Adrenal gland (tissue), 19 donors: ENCODE measurements at places on chromosomes 6 and 20. TPM values are rescaled to one million over a fixed set of nuclear protein-coding genes. Genes with fewer than 3 reads are reported as not detected.

TSHZ2 gene
- 54.9 TPM for total RNA-seq

CCM2L gene
- total RNA-seq: 6.2 TPM

PRKN gene
- 14.2 TPM for total RNA-seq

SYTL3 gene
- 3.9 TPM for total RNA-seq

PPIL6 gene
- total RNA-seq: 3.3 TPM

NTSR1 gene
- total RNA-seq: 0.14 TPM

SRMS gene
- not detected for total RNA-seq

TNFRSF21 gene
- 8.1 TPM for total RNA-seq

DDR1 gene
- total RNA-seq: 48.2 TPM

DNA sequence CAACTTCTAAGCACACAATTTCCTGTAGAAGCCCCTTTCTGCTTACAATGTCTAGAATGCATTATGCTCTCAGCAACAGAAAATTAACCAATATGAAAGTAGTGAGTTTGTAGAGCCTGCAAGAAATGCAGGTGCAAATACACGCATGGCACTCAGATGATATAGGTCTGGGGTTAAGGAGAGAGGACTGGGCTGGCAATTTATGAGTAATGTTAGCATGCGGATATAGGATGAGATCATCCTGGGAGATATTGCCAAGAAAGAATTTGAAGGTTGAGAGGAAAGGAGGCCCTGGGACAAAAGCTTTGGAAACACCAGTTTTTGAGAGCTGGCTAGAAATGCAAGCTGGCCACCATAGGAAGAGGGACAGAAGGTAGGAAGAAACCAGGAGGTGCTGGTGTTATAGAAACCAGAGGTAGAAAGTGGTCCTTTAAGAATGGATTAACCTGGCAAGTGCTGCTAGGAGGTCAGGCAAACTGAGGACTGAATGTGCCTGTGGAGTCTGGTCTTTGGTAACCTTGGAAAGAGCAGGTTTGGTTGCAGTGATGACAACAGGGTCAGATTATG is 183.2 kb upstream of the MYLIP start:
- no peak overlapping the region for H3K4me3 ChIP-seq
- H3K36me3 ChIP-seq: no peaks in the 10 kb centered on the region
- no peaks in the 10 kb centered on the region for H3K27me3 ChIP-seq
- no peak for DNase-seq

- H3K4me1 ChIP-seq: no peaks in the 10 kb centered on the region
- no peaks in the 10 kb centered on the region for H3K27me3 ChIP-seq
- H3K4me3 ChIP-seq: no peak overlapping the region
- no peak overlapping the region for H3K27ac ChIP-seq
- H3K36me3 ChIP-seq: no peaks in the 10 kb centered on the region
These were observed 311.5 kb downstream of the PLCB1 start for GRCh38 chr20:8443464-8444072.

DNA sequence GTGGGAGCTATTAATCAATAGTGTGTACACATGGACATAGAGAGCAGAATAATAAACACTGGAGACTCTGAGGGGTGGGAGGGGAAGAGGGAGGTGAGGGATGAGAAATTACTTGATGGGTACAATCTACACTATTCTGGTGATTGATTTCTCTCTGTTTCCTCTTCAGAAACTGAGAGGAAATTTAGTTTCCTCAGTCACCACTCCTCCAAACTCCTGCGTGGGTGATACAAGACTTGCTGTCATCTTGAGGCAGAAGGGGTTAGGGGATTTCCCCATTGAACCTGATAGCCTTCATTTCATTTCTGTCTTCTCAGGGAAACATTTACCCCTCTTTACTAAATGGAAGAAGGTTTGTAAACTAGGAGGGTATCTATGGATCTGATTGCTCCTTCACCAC is 84.3 kb upstream of the ESR1 start:
- DNase-seq: no peak
- no peaks in the 10 kb centered on the region for H3K27me3 ChIP-seq
- H3K4me1 ChIP-seq: no peaks in the 10 kb centered on the region
- no peak overlapping the region for H3K27ac ChIP-seq

DNA sequence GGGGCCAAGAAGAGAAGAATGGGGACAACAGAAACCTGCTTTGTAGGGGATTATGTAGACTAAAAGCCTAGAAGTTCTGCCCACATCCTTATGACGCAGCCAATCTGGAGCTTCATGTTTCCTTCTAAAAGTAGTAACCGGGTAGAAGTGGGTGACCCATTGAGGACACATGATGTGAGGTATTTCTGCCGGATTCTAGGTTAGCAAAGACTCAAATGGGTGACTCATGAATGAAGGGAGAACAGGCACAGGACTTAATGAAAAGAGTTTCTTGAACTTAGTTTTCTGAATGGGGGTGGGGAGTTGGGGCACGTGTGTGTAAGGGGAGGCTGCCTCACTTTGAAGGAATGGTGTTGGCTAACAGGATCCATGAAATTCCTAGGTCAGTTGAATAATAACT is 68.8 kb downstream of the CDS2 start:
- H3K36me3 ChIP-seq: no peaks in the 10 kb centered on the region
- no peak for DNase-seq
- no peak overlapping the region for H3K27ac ChIP-seq
- H3K4me3 ChIP-seq: no peak overlapping the region

DNA sequence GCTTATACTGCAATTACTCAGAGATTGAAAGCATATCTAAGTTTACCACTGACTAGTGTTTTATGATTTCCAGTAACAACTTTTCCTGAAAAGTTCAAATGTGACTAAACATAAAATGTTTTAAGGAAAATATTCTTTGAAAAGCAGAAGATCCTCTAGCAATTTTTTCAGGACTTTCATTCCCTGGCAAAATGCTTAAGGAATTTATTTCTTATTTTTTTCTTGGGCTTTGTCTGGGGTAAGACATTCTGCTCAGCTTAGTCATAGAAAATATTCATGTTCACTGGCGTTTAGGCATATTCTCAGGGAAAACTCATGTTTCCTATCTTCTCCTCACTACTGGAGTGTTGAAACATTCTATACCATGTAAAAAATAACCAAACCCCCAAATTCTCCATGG is 235.3 kb upstream of the CEP162 start:
- no peaks in the 10 kb centered on the region for H3K27me3 ChIP-seq
- H3K4me1 ChIP-seq: no peaks in the 10 kb centered on the region
- no peaks in the 10 kb centered on the region for H3K36me3 ChIP-seq
- no peak overlapping the region for H3K27ac ChIP-seq
- no peak overlapping the region for H3K4me3 ChIP-seq
- no peak for DNase-seq

DNA sequence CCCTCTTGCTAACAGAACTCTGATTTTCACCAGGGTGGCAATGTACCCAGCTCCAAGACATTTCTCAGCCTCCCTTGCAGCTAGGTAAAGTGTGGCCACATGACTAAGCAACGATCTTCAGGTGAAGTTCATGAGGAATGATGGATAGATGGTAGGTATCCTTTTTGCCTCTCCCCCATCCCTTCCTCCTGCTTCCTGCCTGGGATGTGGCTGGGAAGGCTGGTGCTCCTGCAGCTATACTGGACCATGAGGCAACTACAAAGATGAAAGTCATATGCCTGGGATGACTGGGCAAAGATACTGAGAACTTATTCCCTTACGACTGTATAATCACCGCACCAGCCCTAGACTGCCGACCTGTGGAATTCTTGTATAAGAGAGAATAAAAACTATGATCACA is 13.4 kb downstream of the ZNF335 start:
- H3K4me3 ChIP-seq: no peak overlapping the region
- no peaks in the 10 kb centered on the region for H3K27me3 ChIP-seq
- no peak overlapping the region for H3K27ac ChIP-seq
- no peaks in the 10 kb centered on the region for H3K4me1 ChIP-seq
- H3K36me3 ChIP-seq: no peaks in the 10 kb centered on the region

- H3K4me3 ChIP-seq: no peak overlapping the region
- peaks cover 4% of the 10 kb centered on the region for H3K4me1 ChIP-seq
- no peak overlapping the region for H3K27ac ChIP-seq
- H3K27me3 ChIP-seq: peaks cover 56% of the 10 kb centered on the region
- DNase-seq: no peak
- no peaks in the 10 kb centered on the region for H3K36me3 ChIP-seq
These were observed 16.5 kb upstream of the LIN28B start for GRCh38 chr6:104940238-104940892.

- H3K4me1 ChIP-seq: peaks cover 23% of the 10 kb centered on the region
- no peaks in the 10 kb centered on the region for H3K27me3 ChIP-seq
- no peak overlapping the region for H3K4me3 ChIP-seq
- DNase-seq: peak; percentile 43
These were observed 44.6 kb downstream of the TOX2 start for GRCh38 chr20:43959079-43959919.

GRCh38 chr6:157283330-157283898 is 39.9 kb downstream of the TMEM242 start:
- H3K27ac ChIP-seq: no peak overlapping the region
- no peaks in the 10 kb centered on the region for H3K4me1 ChIP-seq
- no peaks in the 10 kb centered on the region for H3K36me3 ChIP-seq
- H3K4me3 ChIP-seq: no peak overlapping the region

DNA sequence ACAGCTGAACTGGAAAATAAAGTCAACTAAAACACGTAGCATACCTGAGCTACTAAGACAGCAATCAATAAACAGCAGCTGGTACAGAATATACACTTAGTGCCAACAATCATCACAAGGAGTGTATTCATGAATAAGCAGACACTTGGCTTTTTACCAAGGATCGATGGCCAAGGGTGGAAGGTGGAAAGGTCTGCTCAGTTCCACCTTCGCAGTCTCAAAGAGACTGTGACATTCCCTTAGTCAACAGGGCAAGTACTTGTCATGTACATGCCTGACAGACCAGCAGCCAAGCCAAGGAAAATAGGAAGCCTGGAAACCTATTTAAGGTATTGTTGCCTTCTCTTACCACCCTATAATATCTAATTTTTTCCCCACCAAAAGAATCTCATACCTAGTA is 21.4 kb downstream of the HBS1L start:
- no peaks in the 10 kb centered on the region for H3K36me3 ChIP-seq
- DNase-seq: no peak
- no peaks in the 10 kb centered on the region for H3K27me3 ChIP-seq
- H3K4me3 ChIP-seq: no peak overlapping the region
- no peak overlapping the region for H3K27ac ChIP-seq

GRCh38 chr20:62423326-62423706 is 4.0 kb downstream of the RBBP8NL start:
- H3K27ac ChIP-seq: no peak overlapping the region
- DNase-seq: no peak
- H3K27me3 ChIP-seq: no peaks in the 10 kb centered on the region
- no peak overlapping the region for H3K4me3 ChIP-seq

- H3K4me1 ChIP-seq: peaks cover 5% of the 10 kb centered on the region
- peak overlapping the region; percentile 39 for H3K4me3 ChIP-seq
- DNase-seq: peak; percentile 74
- no peaks in the 10 kb centered on the region for H3K36me3 ChIP-seq
These were observed 4.8 kb upstream of the SOX4 start for GRCh38 chr6:21588481-21589351.

- no peaks in the 10 kb centered on the region for H3K27me3 ChIP-seq
- no peak overlapping the region for H3K4me3 ChIP-seq
- H3K36me3 ChIP-seq: no peaks in the 10 kb centered on the region
- no peaks in the 10 kb centered on the region for H3K4me1 ChIP-seq
- no peak for DNase-seq
These were observed 304.9 kb downstream of the CD109 start for GRCh38 chr6:74000666-74001490.

GRCh38 chr6:154719433-154719832 is 13.8 kb upstream of the SCAF8 start:
- H3K27ac ChIP-seq: no peak overlapping the region
- H3K4me1 ChIP-seq: no peaks in the 10 kb centered on the region
- H3K4me3 ChIP-seq: no peak overlapping the region
- H3K27me3 ChIP-seq: no peaks in the 10 kb centered on the region
- no peaks in the 10 kb centered on the region for H3K36me3 ChIP-seq

GRCh38 chr20:63782521-63782971 is 43.0 kb downstream of the SLC2A4RG start:
- no peaks in the 10 kb centered on the region for H3K27me3 ChIP-seq
- DNase-seq: no peak
- no peak overlapping the region for H3K27ac ChIP-seq
- no peaks in the 10 kb centered on the region for H3K36me3 ChIP-seq

DNA sequence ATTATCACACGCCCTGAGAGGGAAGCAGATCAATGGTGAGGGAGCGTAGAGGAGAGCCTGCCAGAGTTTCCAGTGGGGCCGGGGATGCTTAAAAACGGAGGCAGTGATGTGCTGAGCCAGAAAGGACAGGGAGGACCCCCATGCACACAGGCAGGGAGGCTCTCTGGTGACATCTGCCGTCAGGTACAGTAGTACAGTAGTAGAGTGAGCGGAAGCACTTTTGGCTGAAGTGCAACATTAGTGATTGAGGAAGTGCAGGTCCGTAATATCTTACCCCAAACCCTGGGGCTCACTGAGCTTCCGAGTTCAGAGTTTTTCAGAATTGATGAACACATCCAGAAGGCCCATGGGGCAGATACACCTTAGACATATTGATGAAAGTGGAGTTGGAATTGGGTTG is 42.1 kb downstream of the GFRA4 start:
- no peaks in the 10 kb centered on the region for H3K27me3 ChIP-seq
- no peaks in the 10 kb centered on the region for H3K4me1 ChIP-seq
- no peak overlapping the region for H3K27ac ChIP-seq
- H3K4me3 ChIP-seq: no peak overlapping the region
- peaks cover 18% of the 10 kb centered on the region for H3K36me3 ChIP-seq

DNA sequence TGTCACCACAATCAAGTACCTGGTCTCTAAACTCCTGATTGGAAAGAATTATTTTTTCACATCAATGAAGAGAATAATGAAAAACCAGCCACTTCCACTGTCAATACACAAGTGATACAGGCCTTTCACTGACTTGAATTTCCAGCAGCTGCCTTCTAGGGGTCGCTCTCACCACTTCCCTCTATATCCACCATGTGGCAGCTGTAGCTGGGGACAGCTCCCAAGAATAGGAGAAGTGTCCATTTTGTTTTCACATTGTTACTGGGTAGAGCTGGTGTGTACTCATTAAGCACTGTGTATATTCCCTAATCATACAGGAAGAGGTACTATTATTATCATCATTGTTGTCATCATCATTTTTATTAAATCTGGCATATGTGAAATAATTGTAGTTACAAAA is 438.4 kb upstream of the SPTLC3 start:
- no peaks in the 10 kb centered on the region for H3K36me3 ChIP-seq
- no peak overlapping the region for H3K4me3 ChIP-seq
- H3K4me1 ChIP-seq: no peaks in the 10 kb centered on the region
- H3K27me3 ChIP-seq: no peaks in the 10 kb centered on the region
- no peak overlapping the region for H3K27ac ChIP-seq

- no peaks in the 10 kb centered on the region for H3K36me3 ChIP-seq
- no peak overlapping the region for H3K27ac ChIP-seq
- H3K27me3 ChIP-seq: no peaks in the 10 kb centered on the region
These were observed 13.5 kb upstream of the MYB start for GRCh38 chr6:135167617-135168016.

GRCh38 chr20:18443886-18444285 is 22.9 kb downstream of the DZANK1 start:
- H3K36me3 ChIP-seq: no peaks in the 10 kb centered on the region
- H3K4me1 ChIP-seq: no peaks in the 10 kb centered on the region
- DNase-seq: no peak
- no peaks in the 10 kb centered on the region for H3K27me3 ChIP-seq
- no peak overlapping the region for H3K4me3 ChIP-seq

GRCh38 chr20:57652606-57653545 is 32.6 kb upstream of the ZBP1 start:
- no peaks in the 10 kb centered on the region for H3K4me1 ChIP-seq
- peak; percentile 7 for DNase-seq
- H3K36me3 ChIP-seq: no peaks in the 10 kb centered on the region

GRCh38 chr20:63549019-63549418 is 1.5 kb upstream of the SRMS start:
- H3K36me3 ChIP-seq: no peaks in the 10 kb centered on the region
- peaks cover 10% of the 10 kb centered on the region for H3K27me3 ChIP-seq
- H3K27ac ChIP-seq: no peak overlapping the region
- H3K4me3 ChIP-seq: no peak overlapping the region
- peaks cover 4% of the 10 kb centered on the region for H3K4me1 ChIP-seq
- no peak for DNase-seq
